ENCODE measurements at places on chromosomes 1 and 21.
A peak's percentile ranks its signal among the peaks of the same experiment; 100 is the strongest.

DNA sequence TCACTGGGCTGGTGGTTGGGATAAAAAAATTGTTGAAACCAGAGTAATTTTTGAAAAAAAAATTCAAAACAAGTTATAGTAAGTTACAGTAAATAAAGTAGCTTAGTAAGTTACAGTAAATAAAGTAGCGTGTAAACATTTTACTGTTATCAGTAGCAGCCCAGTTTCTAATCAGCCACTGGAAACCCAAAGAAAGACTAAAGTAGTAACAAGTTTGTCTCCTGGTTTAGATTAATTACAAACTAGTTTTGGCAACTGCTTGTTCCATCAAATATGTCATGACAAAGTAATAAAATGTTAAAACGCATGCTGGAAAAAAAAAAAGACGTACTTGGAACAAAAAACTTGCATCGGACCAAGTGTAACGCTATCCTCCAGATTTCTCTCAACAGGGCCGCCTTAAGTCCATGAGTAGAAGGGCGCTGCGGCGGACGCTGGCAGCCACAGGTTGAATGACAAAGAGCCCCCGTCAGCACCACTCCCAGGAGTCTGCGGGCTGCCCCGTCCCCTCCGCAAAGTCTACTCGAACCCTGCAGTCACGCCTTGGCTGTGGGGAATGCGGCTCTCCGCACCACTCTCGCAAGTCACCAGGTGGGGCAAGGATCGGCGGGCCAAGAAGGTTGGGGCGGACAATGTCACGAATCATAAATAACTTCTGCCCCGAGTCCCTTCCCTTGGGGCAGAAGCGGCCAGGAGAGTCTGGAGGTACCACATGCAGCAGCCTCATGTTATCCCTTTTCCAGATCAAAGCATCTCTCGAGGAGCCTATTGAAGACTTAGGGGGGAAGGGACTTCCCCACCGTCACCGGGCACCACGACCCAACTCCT is 837 bp downstream of the SLC16A1 start:
- DNase-seq, result peak; percentile 75

DNA sequence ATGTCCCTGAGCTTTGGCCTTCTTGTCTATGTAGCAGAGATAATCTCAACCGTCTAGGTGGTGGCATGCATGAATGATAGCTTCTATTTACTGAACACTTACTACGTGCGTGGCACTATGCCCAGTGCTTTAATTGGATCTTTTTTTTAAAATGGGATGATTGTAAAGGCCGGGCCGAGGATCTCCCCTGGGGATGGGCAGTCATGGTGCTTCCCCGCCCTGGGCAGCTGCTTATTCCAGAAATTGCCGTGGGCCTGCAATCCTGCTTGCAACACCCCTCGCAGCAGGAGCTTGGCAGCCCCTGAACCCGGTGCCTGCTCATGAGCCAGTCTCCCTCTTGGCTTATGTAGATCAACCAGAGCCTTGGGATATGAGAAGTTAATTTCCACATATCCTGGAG is 360.7 kb downstream of the CAMTA1 start:
- no peak for DNase-seq

- no peak for DNase-seq
Measured at GRCh38 chr1:210620867-210621488, 292.3 kb downstream of the HHAT start.

DNA sequence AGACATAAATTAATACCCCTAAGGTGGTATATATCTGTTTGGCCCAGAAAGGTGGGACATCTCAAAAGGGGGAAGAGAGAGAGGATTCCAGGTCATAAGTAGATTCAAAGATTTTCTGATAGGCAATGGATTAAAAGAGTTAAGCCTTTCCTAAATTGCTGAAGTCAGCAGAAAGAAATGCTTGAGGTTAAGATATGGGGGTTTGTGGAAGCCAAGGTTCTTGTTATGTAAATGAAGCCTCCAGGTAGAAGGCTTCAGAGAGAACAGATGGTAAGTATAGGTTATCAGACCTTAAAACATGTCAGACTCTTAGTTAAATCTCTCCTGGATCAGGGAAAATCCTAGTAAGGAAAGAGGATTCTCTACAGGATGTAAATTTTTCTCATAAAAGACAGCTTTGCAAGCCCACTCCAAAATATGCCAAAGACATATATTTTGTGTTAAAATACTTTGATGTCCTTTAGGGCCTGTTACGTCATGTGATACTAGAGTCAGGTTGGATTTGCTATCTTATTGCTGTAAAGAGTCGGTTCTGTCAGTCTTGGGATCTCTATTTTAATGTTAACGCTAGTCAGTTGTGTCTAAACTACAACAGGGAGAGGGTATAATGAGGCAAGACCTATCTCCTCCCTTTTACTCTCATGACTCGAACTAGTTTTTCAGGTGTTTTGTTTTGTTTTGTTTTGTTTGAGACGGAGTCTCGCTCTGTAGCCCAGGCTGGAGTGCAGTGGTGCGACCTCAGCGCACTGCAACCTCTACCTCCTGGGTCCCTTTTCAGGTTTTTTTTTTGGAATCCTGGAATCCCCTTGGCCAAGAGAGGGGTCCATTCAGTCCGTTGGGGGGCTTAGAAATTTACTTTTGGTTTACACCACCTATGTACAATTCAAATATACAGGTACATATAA is 30.6 kb downstream of the RGS2 start:
- DNase-seq, result no peak

GRCh38 chr1:167718914-167719691 is 2.7 kb upstream of the MPZL1 start:
- no peak for DNase-seq

- no peak for DNase-seq
Measured at GRCh38 chr1:243378669-243379068, 122.8 kb downstream of the SDCCAG8 start.

DNA sequence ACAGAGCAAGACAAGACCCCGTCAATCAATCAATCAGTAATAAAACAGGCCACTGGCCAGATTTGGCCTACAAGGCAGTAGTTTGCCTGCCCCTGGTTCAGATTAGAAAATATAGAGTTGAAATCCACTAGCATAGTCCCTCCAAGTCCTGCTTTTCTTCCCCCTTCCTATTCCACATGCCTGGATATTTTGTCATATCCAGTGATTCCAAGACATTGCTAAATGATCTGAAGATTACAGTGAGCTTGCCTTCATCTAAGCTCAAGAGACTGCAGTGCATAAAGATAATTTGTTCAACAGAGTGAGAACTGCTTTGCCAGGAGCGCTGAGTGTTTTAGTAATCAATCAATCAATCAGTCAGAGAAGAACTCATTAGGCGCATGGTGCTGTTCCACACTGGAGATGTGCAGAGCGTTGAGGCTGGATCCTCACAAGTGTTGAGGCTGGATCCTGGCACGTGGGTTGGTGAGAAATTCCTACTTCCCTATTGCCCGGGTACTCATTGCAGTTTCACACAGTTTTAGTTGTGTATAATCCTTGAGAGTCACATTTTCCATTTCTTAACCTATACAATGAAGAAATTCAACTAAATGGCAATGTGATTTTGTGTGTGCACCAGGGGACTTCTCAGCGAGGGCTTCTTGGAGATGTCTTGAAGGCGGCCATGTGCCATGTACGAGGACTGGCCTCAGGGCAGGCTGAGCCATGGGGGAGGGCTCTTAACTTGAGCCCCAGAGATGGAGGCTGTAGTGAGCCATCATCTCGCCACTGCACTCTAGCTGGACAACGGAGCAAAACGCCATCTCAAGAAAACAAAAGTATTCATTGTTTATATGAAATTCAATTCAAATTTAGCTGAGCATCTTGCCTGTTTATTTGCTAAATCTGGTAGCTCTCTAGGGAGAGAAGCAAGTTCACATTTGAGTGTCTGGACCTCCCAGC is 76.3 kb downstream of the TOMM20 start:
- DNase-seq, result no peak

GRCh38 chr1:156033011-156033410 is 12.3 kb upstream of the SSR2 start:
- DNase-seq, result no peak

- DNase-seq, result no peak
Measured at GRCh38 chr21:37433456-37433840, 66.9 kb downstream of the DYRK1A start.

DNA sequence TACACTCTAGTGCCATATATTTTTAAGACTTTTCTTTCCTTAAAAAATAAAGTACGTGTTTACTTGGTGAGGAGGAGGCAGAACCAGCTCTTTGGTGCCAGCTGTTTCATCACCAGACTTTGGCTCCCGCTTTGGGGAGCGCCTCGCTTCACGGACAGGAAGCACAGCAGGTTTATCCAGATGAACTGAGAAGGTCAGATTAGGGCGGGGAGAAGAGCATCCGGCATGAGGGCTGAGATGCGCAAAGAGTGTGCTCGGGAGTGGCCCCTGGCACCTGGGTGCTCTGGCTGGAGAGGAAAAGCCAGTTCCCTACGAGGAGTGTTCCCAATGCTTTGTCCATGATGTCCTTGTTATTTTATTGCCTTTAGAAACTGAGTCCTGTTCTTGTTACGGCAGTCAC is 25.2 kb downstream of the PSEN2 start:
- no peak for DNase-seq

DNA sequence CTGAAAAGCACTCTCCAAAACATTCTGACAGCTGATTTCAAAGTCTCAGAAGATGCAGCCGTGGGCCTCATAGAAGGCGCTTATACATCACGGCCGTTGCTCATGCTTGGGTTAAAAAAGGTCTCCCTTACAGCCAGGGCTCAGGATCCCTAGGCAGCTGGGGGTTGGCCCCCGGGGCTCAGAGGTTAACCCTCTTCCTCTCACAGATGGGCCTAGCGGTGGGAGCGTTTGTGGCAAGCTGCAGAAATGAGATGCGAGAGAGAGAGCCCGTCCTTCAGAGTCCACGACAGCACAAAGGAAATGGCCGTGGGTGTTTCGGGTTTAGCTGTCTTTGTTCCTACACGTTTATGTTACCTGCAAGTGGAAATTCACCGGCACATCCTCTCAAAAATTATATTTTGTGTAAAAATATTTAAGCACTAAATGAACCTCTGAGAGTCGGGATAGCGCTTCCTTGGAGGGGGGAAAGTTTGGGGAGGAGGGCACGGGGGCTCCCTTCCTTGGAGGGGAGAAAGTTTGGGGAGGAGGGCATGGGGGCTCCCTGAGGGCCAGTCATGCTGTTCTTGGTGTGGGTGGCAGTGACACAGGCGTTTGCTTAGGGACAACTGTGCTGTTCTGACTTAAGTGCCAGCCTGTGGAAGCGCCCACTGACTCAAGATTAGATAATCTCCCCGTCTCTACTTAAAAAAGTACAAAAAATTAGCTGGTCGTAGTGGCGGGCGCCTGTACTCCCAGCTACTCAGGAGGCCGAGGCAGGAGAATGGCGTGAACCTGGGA is 20.5 kb upstream of the PRDM15 start:
- no peak for DNase-seq

- DNase-seq, result no peak
Measured at GRCh38 chr1:244941121-244941520, 76.8 kb upstream of the HNRNPU start.

DNA sequence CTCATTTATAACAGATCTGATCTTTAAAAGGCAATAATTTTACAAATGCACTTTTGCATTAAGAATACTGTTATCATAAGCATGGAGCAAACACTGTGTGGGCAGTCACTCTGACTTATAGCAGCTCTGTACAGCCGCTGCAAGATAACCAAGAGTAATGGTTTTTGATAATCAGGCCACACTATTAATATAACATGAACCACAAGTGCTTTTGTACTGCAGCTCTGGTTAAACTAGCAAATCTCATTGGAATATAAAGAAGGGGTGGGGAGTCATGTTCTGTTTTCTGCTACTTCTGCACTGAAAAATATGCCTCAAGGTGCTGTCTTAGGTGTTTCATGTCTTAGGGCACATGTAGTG is 357.4 kb downstream of the LMO4 start:
- DNase-seq, result no peak

GRCh38 chr1:186481303-186481888 is 20.5 kb upstream of the PDC start:
- DNase-seq, result no peak

DNA sequence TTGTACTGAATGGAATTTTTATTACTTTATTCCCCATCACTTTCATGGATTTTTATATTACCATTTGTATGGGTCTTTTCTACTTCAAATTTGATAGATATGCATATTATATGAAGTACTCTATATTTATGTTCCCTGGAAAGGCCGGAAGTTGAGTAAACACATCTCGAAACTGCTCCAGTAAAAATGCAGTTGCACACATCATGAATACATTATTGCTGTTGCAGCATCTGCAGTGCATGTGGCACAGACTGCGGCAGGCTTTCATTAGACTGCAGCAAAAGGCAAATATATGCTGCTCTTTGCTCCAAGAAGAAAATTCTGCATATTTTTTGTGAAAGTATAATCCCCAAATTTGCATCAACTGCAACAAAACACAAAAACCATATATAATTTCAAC is 48.7 kb upstream of the LRRC7 start:
- no peak for DNase-seq

GRCh38 chr1:235586413-235586812 is 63.2 kb downstream of the GNG4 start:
- no peak for DNase-seq

DNA sequence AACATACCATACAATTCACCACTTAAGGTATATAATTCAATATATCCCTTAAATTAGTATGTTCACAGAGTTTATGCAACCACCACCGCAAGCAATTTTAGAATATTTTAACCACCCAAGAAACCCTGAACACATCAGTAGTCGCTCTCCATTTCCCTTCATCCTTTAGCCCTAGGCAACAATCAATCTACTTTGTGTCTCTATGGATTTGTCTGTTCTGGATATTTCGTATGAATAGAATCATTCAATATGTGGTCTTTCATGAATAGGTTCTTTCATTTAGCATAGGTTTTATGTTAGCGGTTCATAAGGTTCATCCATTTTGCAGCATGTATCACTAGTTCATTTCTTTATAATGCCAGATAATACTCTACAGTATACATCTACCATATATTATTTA is 4.2 kb upstream of the DPT start:
- no peak for DNase-seq

- peak; percentile 63 for DNase-seq
Measured at GRCh38 chr1:20732588-20733359, at the start of gene SH2D5. Gene SH2D5 (minus strand): TSS chr1:20732703. CDS start chr1:20728044, 4,659 bp downstream.

DNA sequence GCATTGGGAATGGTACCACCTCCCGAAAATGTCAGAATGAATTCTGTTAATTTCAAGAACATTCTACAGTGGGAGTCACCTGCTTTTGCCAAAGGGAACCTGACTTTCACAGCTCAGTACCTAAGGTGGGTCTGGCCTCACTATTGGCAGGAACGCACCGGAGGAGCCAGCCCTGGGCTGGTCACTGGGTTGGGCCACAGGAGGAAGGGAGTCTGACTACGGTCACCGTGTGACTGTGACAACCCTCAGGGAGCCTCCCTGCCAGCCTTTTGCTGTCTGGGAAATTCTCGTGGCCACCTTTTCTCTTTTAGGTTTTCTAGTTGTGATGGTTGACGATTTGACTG is 2.2 kb downstream of the IL10RB start:
- DNase-seq, result no peak

DNA sequence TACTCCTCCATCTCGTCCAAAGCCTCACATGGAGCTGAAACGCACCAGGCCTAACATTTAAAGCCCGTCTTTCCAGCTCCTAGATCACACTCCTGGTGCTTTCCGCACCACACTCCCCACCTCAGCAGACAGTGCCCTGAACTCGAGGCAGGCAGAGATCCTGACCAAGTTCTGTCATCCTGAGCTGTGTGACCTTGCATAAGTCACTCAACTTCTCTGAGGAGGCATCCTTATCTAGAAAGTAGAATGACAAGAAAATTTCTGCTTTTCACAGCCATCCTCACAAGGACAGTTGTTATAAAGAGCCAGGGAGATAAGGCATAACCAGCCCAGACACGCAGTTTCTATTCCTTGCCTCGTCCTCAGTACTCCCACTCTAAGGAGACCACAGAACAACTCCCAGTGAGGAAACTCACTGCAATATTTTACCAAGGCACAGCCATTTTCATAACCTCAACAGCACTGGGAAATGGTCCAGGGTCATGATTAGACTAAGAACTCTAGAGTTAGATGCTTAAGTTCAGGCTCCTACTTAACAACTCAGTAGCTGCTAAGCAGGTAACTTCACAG is 3.1 kb downstream of the LRP8 start:
- DNase-seq, result no peak
